ENCODE measurements at places on chromosomes 2 and 18. TPM values are rescaled to one million over a fixed set of nuclear protein-coding genes. Genes with fewer than 3 reads are reported as not detected.

Gene SLC4A5
- total RNA-seq: 0.90 TPM

Gene TXNL1
- total RNA-seq: 24.1 TPM

Gene GAL3ST2
- not detected for total RNA-seq

Gene LYG2
- not detected for total RNA-seq

Gene ATP5MC3
- 76.1 TPM for total RNA-seq

Gene SERPINB3
- total RNA-seq: 22.4 TPM

Gene GPR155
- total RNA-seq: 1.3 TPM

Gene SGPP2
- 9.7 TPM for total RNA-seq

Gene TWSG1
- total RNA-seq: 25.8 TPM

Gene ICA1L
- 2.3 TPM for total RNA-seq

Gene CGREF1
- total RNA-seq: 0.53 TPM

Gene SNRNP27
- total RNA-seq: 30.5 TPM

Gene CIB4
- total RNA-seq: not detected

Gene CENPA
- 0.26 TPM for total RNA-seq

Gene RFX8
- total RNA-seq: not detected

Gene GKN1
- total RNA-seq: not detected

Gene C2orf66
- under 0.01 TPM for total RNA-seq

Gene RTN4
- 162 TPM for total RNA-seq

Gene SCN2A
- under 0.01 TPM for total RNA-seq

Gene FBXO15
- total RNA-seq: 0.13 TPM

Gene CRYBA2
- not detected for total RNA-seq

Gene TDRD15
- not detected for total RNA-seq

Gene CNDP1
- not detected for total RNA-seq

Gene MTHFD2
- 305 TPM for total RNA-seq

Gene ANKRD53
- total RNA-seq: not detected
